ENCODE measurements at places on chromosomes 1 and 21.
A peak's percentile ranks its signal among the peaks of the same experiment; 100 is the strongest.

- no peak for DNase-seq
Observed at GRCh38 chr21:36129219-36129618, 5.7 kb upstream of the CBR3 start.

DNA sequence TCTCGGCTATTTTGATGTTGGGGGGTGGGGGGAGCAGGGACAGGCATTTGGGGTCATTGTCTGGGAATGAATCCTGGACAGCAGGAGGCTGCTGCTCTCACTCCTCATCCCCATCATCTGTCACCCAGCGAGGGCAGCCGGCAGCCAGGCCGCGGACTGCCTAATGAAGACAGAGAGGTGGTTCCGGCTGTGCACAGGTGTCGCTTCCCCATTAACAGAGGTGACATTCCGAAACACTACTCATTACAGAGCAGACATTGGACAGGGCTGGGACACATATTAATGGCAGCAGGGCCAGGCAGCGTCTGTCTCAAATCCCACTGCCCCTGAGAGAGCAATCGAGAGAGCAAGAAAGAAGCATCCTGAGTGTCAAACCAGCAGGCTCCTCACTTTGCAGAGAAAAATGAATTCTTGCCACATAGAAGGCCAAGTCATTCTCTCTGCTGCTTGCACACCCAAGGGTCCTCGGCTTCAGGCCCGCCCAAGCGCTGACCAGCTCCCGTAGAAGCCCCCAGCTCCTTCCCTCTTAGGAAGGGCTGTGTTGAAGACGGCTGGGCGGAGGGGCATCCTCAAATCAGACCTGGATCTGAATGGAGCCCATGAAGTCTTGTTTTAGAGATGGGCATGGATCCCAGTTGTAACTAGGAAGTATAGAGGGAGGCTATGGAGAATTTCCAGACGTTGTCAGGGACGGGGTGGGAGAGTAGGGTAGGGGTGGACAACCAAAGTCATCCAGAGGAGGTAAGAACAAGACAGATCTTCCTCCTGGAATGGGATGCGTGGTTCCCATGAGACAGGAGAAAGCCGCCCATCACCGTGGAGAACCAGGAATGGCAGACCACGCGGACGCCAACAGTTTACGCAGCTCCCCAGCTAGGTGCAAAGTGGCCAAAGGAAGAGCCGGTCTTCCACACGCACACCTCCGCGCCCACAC, 8.2 kb upstream of the LEMD1 start:
- DNase-seq, result no peak

DNA sequence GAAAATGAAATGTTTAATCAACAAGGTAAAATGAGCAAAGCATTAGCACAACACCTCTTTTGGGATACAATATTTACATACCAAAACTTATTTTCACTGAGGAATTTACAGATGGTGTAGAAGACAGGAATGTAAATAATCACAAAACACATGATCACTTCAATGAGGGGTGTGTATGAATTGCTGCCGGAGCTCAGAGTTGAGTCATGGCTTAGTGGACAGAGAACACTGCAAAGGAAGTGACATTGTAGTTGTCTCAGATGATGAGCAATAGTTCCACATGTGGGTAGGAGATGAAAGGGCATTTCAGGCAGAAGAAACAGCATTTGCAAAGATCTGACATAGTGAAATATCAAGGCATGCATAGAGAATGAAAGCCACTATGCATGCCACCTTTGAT, 5.6 kb upstream of the KPRP start:
- no peak for DNase-seq

GRCh38 chr1:165659581-165659895, 28.5 kb downstream of the MGST3 start:
- no peak for DNase-seq

DNA sequence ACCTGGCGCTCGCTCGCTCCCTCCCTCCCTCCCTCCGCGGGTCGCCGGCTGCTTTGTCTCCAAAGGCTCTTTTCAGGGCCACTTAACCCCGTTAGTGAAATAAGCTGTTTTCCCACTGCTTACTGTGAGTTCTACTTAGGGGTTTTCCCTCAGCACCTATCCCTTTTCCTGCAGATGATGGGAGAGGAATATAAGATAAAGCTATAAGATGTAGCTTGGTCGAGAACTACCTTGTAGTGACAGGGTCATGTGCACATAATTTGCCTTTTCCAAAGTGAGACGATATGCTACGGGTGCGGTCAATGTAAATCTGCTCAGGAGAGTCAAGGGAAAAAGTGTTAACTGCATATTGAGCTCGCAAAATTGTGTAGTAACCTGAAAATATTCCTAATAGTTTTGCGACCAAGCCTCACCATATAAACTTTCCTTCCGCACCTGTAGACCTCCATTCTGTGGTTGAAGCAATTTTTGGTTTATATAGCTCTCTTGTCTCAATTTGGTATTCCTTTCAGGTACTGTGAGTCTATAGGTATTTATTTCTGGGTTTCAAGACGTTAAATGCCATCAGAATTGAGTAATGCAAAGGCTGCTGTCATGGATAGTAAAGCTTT, 55.8 kb upstream of the BOLA1 start:
- no peak for DNase-seq

DNA sequence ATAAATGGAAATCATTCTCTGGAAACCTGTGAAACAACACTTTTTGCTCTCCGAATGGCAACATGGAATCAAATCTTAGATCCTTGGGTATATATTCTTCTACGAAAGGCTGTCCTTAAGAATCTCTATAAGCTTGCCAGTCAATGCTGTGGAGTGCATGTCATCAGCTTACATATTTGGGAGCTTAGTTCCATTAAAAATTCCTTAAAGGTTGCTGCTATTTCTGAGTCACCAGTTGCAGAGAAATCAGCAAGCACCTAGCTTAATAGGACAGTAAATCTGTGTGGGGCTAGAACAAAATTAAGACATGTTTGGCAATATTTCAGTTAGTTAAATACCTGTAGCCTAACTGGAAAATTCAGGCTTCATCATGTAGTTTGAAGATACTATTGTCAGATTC, 45.7 kb downstream of the PTGFR start:
- DNase-seq, result no peak

DNA sequence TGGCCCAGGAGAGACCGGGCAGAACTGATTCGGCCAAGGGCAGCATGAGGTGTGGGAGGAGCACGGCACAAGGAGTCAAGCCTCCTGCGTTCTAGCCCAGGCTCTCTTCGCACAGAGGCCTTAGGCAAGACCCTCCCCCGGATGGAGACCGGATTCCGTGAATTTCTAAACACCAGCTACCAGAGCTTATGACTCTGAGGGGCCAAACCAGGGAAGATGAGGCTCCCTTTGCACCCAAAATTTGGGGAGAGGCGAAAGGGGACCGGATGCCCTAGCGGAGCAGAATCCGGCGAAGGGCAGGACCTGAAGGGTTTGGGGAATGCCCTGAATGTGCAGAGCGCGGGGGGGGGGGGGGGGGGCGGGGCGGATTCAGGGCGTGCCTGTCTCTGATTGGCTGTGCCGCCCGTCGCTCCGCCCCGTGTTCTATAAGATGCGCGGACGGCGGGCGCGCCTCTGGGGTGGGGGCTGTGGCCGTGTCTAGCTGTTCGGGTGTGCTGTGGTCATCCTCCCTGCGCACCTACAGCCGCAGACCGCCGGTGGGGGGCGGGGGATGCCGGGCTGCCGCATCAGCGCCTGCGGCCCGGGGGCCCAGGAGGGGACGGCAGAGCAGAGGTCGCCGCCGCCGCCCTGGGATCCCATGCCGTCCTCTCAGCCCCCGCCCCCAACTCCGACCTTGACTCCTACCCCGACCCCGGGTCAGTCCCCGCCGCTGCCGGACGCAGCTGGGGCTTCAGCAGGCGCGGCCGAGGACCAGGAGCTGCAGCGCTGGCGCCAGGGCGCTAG, at the start of gene TRNP1:
Gene TRNP1, plus strand, starts transcription at position 456 of the 783 bp plus-strand sequence. Its CDS starts 95 bp downstream, at position 551.
- DNase-seq, result peak; percentile 79

DNA sequence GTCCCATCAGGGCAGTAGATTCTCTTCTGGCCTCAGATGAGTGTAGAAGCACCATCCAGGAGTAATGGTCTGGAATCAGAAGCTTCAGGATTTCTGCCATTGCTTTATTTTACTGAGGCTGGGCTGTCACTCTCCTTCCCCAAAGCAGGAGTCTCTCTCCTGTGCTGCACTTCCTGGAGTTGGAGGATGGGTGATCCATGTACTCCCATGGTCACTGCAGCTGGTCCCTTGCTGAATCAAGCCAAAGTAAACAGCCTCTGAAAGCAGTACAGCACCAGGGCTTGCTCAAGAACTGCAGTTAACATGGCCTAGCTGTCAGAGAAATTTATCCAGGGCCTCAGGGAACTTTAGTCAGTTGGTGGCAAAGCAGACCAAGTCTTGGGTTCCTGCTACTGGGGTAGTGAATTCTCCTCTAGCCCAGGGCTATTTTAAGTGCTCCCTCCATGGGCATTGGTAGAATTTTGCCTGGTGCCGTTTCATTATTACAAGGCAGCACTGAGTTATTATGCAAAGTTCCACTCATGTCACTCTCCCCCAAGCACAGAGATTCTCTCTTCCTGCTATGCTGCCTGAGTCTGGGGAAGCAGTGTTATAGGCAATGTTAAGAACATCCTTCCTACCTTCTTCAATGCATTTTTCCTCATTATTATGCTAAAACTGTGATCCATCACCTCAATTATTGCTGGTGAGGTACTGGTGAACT, 29.5 kb downstream of the DRAM2 start:
- no peak for DNase-seq

GRCh38 chr1:34511802-34512201, 243.0 kb upstream of the GJB5 start:
- DNase-seq, result no peak

DNA sequence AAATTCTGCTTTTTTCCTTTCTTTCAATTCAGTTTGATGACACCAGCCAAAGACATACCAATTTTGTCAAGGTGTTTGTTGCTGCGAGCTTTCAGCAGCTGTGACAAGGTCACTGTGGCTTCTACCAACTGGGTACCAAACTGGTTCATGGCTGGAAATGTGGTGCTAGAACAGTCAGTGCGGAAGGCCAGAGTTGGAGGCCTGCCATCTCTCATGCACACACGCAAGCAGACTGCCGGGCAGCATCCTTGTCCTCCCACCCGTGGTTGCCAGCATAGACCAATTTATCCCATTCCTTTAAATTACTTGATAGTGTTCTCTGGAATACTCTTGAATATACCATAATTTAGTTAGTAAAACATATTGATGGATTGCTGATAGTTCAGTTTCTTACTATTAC, 79.9 kb upstream of the GPR52 start:
- DNase-seq, result no peak

- DNase-seq, result peak; percentile 16
Observed at GRCh38 chr1:206955476-206956451, 9.5 kb upstream of the PIGR start.

GRCh38 chr1:191889623-191890003, 268.6 kb upstream of the RGS18 start:
- no peak for DNase-seq

DNA sequence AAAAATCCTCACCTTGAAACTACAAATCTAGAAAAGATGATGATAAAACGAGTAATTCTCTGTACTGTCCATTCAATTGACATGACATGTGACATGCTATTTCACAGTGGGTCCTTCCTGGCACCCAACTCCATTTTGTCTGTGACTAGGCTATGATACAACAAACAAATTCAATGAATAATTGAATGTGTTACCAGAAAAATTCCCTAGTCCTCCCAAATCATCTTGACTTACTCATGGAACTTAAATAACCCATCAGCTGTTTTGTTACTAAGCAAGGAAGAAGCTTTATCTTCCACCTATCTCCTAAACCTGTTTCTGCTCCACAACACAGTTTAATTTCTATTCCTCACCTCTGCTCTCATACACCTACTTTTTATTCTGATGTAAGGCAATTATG, 30.4 kb downstream of the B3GALNT2 start:
- DNase-seq, result no peak

DNA sequence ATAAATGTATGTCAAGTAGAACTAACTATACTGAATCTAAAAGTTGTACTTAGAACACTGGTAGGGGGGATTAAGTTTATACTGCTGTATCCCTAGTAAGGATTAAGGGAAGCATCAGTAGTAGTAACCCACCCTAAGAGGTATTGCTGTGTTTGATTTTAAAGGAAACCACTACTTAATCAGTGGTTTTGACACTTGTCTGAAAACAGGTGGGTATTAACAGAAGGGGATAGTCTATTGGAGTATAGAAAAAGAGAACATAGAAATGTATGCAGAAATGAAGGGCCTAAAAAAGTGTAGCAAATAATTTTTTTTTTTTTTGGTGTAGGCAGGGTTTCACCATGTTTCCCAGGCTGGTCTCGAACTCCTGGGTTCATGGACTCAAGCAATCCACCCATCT, 2.2 kb downstream of the MIGA1 start:
- no peak for DNase-seq

- no peak for DNase-seq
Observed at GRCh38 chr1:33609739-33610138, 137.3 kb downstream of the ZSCAN20 start.

- DNase-seq, result no peak
Observed at GRCh38 chr1:197876894-197877293, 25.5 kb upstream of the C1orf53 start.

DNA sequence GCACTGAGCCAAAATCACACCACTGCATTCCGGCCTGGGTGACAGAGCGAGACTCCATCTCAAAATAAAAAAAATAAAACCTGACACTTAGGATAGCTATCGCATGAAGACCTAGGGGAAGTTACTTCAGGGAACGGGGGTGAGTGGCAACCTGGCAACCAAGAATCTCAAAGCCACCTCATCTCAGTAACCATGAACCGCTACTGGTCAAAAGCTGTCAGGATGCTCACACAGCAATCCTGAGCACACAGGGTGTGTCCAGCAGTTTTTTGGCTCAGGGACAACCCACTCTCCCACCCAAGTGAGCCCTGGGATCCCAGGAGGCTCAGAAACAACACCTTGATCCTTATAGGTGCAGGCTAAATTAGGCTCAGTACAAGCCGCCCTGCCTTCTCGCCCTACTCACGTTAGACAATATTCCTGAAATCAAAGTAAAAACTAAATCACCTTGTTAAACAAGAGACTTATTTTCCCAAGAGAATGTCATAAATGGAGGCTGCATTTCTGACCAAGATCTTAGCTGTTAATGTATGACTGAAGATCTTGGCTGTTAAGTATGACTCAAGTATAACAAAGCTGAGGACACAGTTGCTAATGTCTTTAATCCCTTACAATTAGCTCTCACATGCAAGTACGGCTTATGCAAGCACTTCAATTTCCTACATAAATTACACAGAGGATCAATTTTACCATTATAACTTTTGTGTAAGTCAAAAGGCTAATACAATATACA, 48.3 kb upstream of the NADK start:
- DNase-seq, result no peak

GRCh38 chr1:201937624-201938213, 8.6 kb downstream of the LMOD1 start:
- DNase-seq, result no peak

DNA sequence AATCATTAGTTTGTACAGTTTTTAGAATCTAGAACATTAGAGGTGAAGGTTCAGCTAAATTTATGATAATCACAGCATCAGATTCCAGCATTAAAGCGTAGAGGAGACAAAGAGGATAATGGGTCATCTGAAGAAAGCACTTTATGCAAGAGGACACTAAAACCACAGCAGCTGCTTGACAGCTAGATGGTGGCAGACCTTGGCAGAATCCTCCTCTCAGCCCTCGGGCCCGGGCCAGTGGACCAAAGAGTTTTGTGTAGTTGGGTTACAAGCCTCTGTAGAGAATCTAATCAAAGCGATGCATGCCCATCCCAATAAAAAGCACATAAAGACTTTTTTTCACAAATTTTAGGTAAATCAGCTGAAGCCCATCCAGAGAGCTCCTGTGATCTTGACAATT, 59.4 kb downstream of the AK5 start:
- no peak for DNase-seq

Measured in activated CD8-positive, alpha-beta T cell treated with anti-CD3 and anti-CD28 coated beads for 36 hours (primary cell).